GM20000 (cell line): ENCODE measurements at places on chromosomes 3 and 15.

GRCh38 chr3:4828279-4829030 lies 150.8 kb upstream of the BHLHE40 start:
- DNase-seq: peak; percentile 1

DNA sequence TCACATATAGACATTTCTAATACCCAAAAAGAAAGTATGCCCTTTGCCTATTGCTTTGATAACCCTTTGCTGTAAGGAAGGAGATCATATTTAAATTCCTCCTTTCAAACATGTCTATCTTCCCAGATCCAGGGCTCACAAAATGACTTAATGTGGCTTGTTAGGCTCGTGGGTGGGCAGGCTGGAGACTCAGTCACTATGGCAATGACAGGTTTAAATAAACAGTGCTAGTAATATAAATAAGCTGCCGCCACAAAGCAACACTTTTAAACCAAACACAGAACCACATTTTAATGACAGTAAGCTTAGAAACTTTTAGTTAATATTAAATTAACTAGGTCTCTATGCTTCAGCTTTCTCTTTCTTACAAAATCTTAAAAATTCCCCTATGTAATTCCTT lies 616.0 kb upstream of the NAALADL2 start:
- no peak for DNase-seq

DNA sequence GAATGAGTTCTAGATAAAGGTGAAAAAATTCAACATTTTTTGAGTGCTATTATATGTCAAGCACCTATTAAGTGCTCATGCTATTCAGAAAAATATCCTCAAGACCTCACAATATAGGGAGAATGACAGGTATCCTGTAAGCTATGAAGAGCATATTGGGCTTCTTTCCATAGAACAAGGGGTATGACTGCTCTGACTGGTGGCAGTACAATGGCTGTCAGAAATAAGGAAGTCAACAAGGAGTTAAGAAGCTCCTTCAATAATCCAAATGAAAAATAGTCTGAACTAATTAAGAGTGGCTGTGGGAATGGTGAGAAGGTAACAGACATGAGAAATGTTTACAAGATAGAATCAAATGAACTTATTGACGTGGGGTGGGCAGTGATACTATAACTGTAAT lies 24.7 kb downstream of the NPTN start:
- DNase-seq: no peak

- no peak for DNase-seq
Measured at GRCh38 chr3:59839283-59839682, 789.5 kb upstream of the CFAP20DC start.

GRCh38 chr3:105691633-105692032 lies 177.2 kb downstream of the CBLB start:
- DNase-seq: no peak
